ENCODE measurements at places on chromosomes 7 and 10.

GRCh38 chr7:32204361-32205018, 134.3 kb upstream of the PDE1C start:
- DNase-seq: peak; percentile 46

DNA sequence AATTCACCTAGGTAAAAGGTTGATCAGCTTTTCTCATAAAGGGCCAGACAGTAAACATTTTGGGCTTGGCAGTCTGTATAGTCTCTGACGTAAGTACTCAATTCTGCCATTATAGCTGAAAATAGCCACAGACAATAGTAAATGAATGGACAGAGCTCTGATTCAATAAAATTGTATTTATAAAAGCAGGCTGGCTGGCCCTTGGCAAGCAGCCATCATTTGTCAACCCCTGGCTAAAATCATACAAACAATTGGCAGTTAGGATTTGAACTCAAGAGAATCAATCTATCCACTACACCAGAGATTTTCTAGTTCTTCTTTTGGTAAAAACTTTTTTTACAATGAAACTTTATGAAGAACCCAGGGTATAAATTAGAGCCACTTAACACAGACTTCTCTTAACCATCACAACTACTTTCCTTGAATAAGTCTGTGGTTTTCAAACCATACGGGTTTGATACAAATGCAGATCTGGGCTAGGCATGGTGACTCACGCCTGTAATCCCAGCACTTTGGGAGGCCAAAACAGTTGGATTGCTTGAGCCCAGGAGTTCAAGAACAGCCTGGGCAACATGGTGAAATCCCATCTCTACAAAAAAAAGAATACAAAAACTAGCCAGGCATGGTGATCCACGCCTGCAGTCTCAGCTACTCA, 124.5 kb downstream of the SLC16A9 start:
- no peak for DNase-seq

- DNase-seq: no peak
Measured at GRCh38 chr7:132407764-132408163, 168.5 kb downstream of the PLXNA4 start.

DNA sequence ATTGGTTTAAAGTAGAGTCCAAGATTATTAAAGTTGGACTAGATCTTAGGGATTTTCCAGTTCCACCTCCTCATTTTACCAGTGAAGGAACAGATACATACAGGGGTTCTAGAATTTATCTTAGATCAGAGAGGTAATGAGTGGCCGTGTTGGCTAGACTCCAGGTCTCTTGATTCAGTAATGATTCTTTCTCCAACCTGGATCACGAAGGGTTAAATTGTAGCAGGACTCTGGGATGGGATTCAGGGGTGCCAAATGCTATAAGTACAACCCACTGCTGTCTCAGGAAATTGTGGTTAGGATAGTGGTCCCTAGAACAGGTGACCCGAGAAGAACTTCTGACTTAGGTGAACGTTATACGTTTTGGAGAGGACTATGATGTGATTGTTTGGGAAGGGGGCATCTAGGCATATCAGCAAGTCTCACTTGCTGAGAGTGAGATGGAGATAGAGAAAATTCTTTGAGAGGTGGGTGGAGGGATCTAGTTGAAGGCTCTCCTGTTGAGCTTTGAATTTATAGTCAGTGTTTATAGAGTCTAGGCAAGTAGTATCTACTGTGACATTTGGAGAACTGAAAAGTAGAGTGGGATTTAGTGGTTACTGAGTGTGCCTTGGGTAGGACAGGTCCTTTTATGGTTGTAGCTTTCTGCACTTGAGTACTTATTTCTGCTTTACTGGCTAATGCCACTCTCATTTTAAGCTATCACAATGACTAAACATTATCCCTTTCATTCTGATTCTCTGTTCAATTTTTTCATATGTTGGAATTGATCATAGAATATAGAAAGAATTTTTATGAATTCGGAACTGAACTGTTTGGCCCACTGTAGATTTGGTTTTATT, 58.3 kb downstream of the ST7 start:
- peak; percentile 66 for DNase-seq

DNA sequence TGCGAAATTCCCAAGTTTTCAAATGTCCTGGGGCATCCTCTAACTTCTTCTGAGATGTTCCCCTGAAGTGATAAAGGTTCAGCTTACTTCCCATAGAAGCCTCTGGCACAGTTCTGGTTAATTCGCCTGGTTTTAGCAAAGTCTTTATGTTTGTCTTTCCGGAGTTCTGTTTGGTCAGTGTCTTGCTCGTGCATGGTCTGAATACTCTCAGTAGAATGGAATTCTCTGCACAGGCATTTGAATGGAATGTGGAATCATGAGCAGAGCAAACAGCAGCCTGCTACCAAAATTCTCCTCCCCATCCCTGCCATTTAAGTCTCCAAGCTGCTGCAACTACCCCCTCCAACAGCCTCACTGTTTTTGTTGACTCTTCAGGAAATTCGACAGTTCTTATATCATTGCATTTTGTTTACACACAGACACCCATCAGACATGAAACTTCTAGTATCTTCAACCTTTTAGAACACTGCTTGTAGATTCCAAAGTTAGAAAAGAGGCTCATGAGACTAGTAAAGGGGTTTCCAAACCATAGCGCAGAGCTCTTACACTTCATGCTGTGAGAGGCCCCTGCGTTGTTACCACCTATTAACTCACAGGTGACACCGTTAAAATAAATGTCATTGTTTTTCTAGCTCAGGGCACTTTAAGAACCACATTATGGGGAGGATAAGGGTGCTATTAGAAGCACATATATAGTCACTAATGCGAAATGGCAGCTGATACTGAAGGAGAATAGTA, 129.7 kb downstream of the PLCE1 start:
- no peak for DNase-seq
